ENCODE measurements at places on chromosomes 12 and 14. TPM values are rescaled to one million over a fixed set of nuclear protein-coding genes. Genes with fewer than 3 reads are reported as not detected.

Gene DGKA
- total RNA-seq, result 183 TPM

Gene MGST1
- total RNA-seq, result 85.6 TPM

Gene NKX2-8
- not detected for total RNA-seq

Gene ACOT6
- total RNA-seq, result not detected

Gene ESPL1
- total RNA-seq, result not detected

Gene ACSM4
- total RNA-seq, result not detected

Gene TBX3
- 37.9 TPM for total RNA-seq

Gene C1RL
- total RNA-seq, result 28.3 TPM

Gene ESRRB
- total RNA-seq, result not detected

Gene OTX2
- not detected for total RNA-seq

Gene BIN2
- 5.0 TPM for total RNA-seq

Gene GZMH
- total RNA-seq, result 0.82 TPM

Gene WIF1
- not detected for total RNA-seq

Gene CMTM5
- 1.3 TPM for total RNA-seq

GRCh38 chr12:99558109-99558508 lies 89.4 kb upstream of the GARIN6 start:
- H3K27me3 ChIP-seq, result no peaks in the 10 kb centered on the region
- no peak overlapping the region for H3K27ac ChIP-seq
- H3K4me3 ChIP-seq, result no peak overlapping the region
- no peak for DNase-seq
- no peaks in the 10 kb centered on the region for H3K4me1 ChIP-seq
- no peaks in the 10 kb centered on the region for H3K36me3 ChIP-seq

GRCh38 chr12:52156757-52157565 lies 34.9 kb downstream of the KRT80 start:
- no peak overlapping the region for H3K4me3 ChIP-seq
- H3K4me1 ChIP-seq, result no peaks in the 10 kb centered on the region
- peak; percentile 72 for DNase-seq

- peak; percentile 59 for DNase-seq
- H3K36me3 ChIP-seq, result no peaks in the 10 kb centered on the region
- no peak overlapping the region for H3K27ac ChIP-seq
Measured at GRCh38 chr12:57614178-57614947, 3.1 kb downstream of the ARHGEF25 start.

DNA sequence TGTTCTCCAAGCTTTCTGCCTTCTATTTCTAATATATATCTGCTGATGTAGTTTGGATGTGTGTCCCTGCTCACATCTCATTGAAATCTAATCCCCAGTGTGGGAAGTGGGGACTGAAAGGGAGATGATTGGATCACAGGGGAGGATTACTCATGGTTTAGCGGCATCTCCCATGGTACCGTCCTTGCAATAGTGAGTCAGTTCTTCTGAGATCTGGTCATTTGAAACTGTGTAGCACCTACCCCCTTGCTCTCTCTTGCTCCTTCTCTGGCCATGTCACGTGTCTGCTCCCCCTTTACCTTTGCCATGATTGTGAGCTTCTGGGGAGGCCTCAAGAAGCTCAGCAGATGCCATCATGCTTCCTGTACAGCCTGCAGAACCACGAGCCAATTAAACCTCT lies 26.2 kb upstream of the ALX1 start:
- H3K27me3 ChIP-seq, result no peaks in the 10 kb centered on the region
- H3K27ac ChIP-seq, result no peak overlapping the region
- H3K4me3 ChIP-seq, result no peak overlapping the region
- H3K36me3 ChIP-seq, result no peaks in the 10 kb centered on the region
- H3K4me1 ChIP-seq, result no peaks in the 10 kb centered on the region

DNA sequence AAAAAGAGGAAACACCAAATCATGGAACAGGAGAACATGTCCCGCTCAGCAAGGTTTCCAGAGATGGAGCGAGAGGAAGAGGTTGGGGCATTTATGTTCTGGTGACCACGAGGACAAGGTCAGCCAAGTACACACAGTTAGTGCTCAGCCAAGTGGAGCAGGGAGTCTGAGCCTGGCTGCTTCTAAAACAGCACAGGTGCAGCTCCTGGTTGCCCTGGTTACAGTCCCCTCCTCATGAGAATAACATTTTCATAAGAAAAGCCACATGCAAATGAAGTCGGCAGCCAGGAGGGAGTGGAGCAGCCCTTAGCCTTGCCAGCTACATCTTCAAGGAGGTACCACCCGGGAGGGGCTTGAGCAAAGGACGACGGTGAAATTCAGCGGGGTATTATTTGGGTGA lies 81.8 kb downstream of the NOS1 start:
- no peak for DNase-seq
- no peaks in the 10 kb centered on the region for H3K36me3 ChIP-seq
- H3K4me1 ChIP-seq, result no peaks in the 10 kb centered on the region
- H3K27me3 ChIP-seq, result no peaks in the 10 kb centered on the region
- no peak overlapping the region for H3K27ac ChIP-seq

- H3K4me1 ChIP-seq, result no peaks in the 10 kb centered on the region
- no peak overlapping the region for H3K27ac ChIP-seq
- H3K36me3 ChIP-seq, result no peaks in the 10 kb centered on the region
Measured at GRCh38 chr14:33464254-33464962, 486.5 kb downstream of the EGLN3 start.

GRCh38 chr12:26987634-26988424 lies 26.4 kb downstream of the TM7SF3 start:
- no peaks in the 10 kb centered on the region for H3K4me1 ChIP-seq
- H3K36me3 ChIP-seq, result no peaks in the 10 kb centered on the region
- H3K27me3 ChIP-seq, result no peaks in the 10 kb centered on the region
- H3K4me3 ChIP-seq, result no peak overlapping the region
- H3K27ac ChIP-seq, result no peak overlapping the region

GRCh38 chr14:99674064-99674650 lies 9.9 kb upstream of the CYP46A1 start:
- no peak overlapping the region for H3K27ac ChIP-seq
- H3K4me3 ChIP-seq, result no peak overlapping the region
- no peaks in the 10 kb centered on the region for H3K36me3 ChIP-seq
- no peaks in the 10 kb centered on the region for H3K4me1 ChIP-seq
- no peak for DNase-seq
- no peaks in the 10 kb centered on the region for H3K27me3 ChIP-seq

- H3K27ac ChIP-seq, result no peak within 1 kb of the TSS
- DNase-seq, result no peak
- H3K27me3 ChIP-seq, result no peaks in the 10 kb centered on the region
- no peaks in the 10 kb centered on the region for H3K4me1 ChIP-seq
Measured at GRCh38 chr14:57865403-57866198, at the start of gene SLC35F4. SLC35F4 (minus strand) TSS chr14:57866092.

DNA sequence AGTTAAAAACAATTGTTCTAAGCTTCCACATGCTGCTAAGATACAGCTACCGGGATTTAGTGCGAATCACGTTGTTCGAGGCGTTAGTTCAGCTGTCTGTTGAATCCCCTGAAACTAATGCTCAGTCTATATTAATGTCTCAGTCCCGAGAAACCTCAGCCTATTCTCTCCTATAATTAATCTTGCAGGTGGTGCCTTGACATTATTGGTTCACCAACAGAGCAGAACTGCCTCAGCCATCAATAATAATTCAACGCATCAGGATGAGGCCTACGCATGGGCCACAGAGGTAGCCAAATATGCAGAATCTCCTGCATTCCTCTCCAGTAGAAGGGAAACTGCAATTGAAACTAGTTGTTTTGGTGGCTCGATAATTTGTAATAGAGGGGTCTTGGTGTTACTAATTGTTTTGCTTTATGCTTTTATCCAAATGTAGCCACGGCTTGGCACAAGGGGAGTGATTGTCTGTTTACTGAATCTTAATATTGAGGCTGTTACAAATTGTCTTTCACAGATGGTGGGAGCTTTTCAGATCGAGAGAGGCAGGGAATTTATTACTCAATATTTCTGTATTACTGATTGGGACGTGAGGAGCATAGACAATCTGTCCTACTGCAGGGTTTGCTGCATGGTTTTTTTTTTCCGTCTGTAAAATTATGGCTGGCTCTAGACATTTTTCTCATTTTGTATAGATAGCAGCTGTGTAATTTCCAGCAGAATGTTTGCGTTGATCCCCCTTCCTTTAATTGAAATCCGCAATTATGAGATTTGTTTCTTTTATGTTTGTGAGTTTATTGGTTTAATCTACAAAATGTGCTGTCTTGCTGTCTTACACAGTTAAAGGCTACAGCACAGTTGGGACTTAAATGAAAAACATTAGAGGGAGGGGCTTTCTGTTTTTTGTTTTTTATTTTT lies 1036.5 kb upstream of the NOVA1 start:
- H3K4me3 ChIP-seq, result no peak overlapping the region
- no peak for DNase-seq
- H3K27me3 ChIP-seq, result no peaks in the 10 kb centered on the region

GRCh38 chr12:9103050-9103849 lies 12.5 kb downstream of the A2M start:
- no peaks in the 10 kb centered on the region for H3K4me1 ChIP-seq
- no peaks in the 10 kb centered on the region for H3K36me3 ChIP-seq
- DNase-seq, result no peak
- no peak overlapping the region for H3K27ac ChIP-seq
- no peak overlapping the region for H3K4me3 ChIP-seq

DNA sequence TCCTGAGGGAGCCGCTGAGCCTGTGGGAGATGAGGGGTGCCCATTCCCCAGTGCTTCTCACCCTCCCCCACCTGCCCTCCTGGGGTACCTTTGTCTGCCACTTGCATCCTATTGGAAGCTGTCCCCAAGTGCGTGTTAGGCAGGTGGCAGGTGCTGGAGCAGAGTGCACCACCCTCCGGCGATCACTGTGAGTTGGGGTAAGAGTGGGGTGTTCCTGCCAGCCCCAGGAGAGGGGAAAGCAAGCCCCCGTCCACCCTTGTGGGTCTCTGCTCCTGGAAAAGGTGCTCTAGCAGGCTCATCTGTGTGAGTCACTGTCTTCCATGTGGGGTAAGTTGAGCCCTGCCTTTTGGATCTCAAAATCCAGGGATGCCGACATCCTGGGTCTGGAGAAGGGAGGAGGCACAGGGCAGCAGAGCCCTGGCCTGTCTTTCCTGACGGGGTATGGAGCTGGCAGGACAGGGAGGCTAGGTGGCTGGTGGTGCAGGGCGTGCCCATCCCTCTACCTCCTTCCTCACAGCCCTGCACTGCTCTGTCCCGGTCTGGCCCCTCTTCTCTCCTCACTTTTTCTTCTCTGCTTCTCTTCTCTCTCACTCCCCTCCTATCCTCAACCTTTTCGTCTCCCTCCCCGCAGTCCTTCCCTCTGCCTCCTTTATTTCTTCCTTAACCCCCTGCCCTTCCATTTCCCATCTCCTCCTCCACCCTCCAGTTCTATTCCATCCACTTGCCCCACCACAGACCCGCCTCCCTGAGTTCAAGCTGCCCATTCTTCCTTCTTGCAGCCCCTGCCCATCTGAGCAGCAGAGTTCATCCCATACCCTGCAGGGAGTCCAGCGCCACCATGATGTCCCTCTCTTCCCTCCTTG lies 20.1 kb upstream of the KRT7 start:
- H3K4me1 ChIP-seq, result no peaks in the 10 kb centered on the region
- no peaks in the 10 kb centered on the region for H3K27me3 ChIP-seq
- no peak overlapping the region for H3K27ac ChIP-seq
- H3K36me3 ChIP-seq, result no peaks in the 10 kb centered on the region
- no peak overlapping the region for H3K4me3 ChIP-seq
- DNase-seq, result no peak

- DNase-seq, result no peak
- no peak overlapping the region for H3K27ac ChIP-seq
- H3K27me3 ChIP-seq, result no peaks in the 10 kb centered on the region
- H3K4me1 ChIP-seq, result no peaks in the 10 kb centered on the region
Measured at GRCh38 chr12:4024701-4025100, 151.5 kb upstream of the PARP11 start.

DNA sequence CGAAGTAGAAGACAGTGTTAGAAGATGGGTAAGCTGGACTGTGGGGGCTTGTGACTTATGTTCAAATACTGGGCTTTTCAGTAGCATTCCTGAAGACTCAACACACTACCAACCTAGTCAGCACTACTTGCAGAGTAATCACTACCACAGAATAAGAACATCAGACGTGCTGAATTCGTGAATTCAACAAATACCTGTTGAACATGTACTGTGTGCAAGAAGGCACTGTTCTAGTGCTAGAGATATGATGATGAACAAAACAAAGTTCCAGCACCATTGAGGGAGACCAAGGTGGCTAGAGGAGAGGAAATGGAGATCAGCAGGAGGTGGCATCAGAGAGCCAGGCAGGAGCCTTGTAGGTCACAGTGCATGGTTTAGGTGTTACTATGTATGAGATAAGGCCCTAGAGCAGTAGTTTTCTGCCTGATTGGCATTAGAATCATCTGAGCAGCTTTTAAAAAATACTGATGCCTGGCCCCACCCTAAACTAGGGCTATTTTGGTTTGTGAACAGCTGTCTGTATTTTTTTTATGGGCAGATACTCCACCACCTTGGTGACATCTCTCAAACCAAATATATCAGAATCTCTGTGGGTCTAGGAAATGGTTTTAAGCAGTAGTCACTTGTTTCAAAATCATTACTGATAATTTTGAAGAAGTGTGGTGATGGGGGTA lies 26.8 kb downstream of the FERMT2 start:
- H3K27ac ChIP-seq, result peak overlapping the region; percentile 29
- H3K36me3 ChIP-seq, result no peaks in the 10 kb centered on the region
- no peak for DNase-seq
- H3K27me3 ChIP-seq, result no peaks in the 10 kb centered on the region

DNA sequence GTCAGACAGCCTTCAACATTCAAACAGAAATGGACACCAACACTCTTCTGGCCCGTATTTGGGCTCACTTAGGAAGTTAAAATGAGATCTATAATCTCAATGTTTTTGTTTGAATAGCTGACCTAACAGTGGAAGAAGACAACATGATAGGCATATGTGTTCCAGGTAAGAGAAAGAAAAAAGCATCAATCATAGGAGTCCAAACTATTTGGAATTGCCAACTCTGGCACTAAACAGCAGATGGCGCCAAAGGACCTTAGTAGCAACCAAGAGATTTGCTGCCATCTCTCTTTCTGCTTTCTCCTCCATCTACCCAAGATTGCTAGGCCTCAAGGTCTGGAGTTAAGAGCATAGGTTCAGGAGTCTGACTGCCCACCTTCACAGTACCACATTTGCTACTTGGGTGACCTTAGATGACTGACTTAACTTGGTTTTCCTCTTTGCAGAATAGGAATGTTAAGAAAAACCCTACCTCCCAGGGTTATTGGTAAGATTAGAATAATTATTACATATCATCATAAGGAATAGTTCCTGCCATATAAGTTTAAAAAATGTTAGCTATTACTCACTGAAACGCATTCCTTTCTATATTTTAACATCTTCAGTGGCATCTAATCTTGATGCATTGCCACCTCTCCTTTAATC lies 30.2 kb downstream of the PEX5 start:
- H3K27me3 ChIP-seq, result no peaks in the 10 kb centered on the region
- DNase-seq, result peak; percentile 42
- H3K4me1 ChIP-seq, result no peaks in the 10 kb centered on the region
- H3K36me3 ChIP-seq, result no peaks in the 10 kb centered on the region
- no peak overlapping the region for H3K4me3 ChIP-seq

GRCh38 chr14:90191585-90191984 lies 64.8 kb upstream of the PSMC1 start:
- H3K4me3 ChIP-seq, result no peak overlapping the region
- H3K27ac ChIP-seq, result no peak overlapping the region
- H3K36me3 ChIP-seq, result no peaks in the 10 kb centered on the region
- no peak for DNase-seq
- no peaks in the 10 kb centered on the region for H3K4me1 ChIP-seq

GRCh38 chr14:68922201-68922621 lies 56.9 kb downstream of the ACTN1 start:
- H3K36me3 ChIP-seq, result no peaks in the 10 kb centered on the region
- no peak overlapping the region for H3K4me3 ChIP-seq
- H3K27ac ChIP-seq, result peak overlapping the region; percentile 42

GRCh38 chr12:18723752-18724151 lies 14.1 kb downstream of the PLCZ1 start:
- no peak overlapping the region for H3K4me3 ChIP-seq
- H3K36me3 ChIP-seq, result no peaks in the 10 kb centered on the region
- H3K27ac ChIP-seq, result no peak overlapping the region
- no peaks in the 10 kb centered on the region for H3K27me3 ChIP-seq
